ENCODE measurements at places on chromosomes 3 and 15.

GRCh38 chr15:92936138-92936537 is 36.0 kb downstream of the CHD2 start:
- no peak for DNase-seq

- no peak for DNase-seq
Measured at GRCh38 chr15:39290711-39291435, 290.0 kb upstream of the THBS1 start.

DNA sequence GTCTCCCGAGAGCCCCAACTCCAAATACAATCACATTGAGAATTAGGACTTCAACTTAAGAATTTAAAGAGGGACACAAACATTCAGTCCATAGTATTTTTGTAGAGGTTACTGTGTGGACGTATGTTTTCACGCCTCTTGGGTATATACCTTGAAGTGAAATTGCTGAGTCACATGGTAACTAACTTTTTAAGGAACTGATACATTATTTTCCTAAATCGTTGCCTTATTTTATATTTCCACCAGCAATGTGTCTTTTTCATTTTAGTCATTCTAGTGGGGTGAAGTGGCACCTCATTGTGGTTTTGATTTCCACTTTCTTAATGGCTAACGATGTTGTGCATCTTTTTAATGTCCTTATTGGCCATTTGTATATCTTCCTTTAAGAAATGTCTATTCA is 11.8 kb downstream of the PARP15 start:
- DNase-seq, result no peak

- no peak for DNase-seq
Measured at GRCh38 chr3:72916250-72916649, 28.4 kb downstream of the GXYLT2 start.

- no peak for DNase-seq
Measured at GRCh38 chr15:89356634-89357298, 22.1 kb upstream of the POLG start.

DNA sequence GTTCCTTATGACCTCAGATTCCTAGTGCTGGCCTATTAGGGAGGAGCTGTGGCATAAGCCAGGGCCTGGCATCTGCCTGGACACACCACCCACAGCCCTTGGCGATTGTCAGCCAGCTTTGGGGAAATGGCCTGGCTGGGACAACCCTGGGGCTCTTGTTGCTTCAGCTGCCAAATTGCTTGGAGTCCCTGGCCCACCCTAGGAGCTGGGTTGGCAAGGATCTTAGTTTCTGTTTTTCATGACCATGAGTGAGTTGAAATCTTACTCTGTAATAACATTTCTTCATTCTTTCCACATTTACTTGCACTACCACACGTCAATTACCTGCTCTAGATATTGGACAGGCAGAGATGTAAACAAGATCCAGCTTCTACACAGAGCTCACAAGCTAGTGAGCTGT is 1.9 kb upstream of the MYZAP start:
- no peak for DNase-seq

DNA sequence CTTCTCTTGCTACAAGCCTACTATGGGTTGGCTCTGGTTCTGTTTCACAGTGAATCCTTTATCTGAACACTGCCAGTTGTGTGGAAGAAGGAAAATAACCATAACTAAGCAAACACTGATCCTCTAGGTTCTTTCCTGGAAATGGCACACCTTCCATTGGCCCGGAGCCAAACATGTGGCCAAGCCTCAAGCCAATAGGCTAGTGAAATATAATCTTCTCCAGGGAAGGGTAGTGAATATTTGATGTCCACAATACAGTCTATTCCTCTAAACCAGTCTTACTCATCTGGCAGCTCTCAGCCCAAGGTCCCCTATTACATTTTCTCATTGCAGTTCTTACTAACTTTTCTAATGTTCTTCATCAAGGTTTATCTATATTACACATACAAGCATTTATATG is 921.3 kb downstream of the TUSC7 start:
- no peak for DNase-seq

- no peak for DNase-seq
Measured at GRCh38 chr15:85354461-85354860, 25.9 kb upstream of the AKAP13 start.

DNA sequence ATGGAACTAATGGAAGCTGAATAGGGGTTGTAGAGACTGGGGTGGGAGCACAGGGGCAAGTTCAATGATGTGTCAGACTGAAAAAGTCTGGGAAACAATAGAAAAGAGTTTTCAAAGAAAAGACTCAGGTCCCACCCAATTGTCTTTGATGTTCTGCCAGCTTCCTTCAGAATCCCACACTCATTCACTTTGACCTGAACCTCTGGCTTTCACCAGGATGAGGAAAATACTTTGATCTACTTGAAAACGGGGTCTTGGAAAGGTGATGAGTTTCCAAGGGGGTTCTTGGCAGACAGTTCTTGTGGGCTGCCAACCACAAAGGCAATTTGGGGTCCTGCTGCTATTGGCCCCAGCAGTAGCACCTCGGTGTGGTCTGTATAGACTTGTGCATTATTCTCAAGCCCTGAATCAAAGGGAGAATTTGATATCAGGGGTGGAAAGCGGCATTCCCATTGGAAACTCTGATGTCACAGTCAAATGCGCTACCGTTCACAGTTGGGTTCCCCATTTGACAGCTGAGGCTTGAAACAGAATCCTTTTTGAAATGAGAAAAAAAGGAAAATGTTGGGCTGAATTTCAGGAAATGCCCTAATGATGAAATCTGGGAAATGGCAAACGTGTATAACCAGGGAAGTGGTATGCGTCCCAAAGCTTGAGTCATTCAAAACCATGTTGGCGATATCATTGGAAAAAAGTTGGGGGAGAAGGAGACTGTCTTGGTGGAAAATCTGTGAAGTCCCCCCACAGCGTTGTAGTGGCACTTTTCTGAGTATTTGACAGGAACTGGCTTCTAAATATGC is 229.2 kb upstream of the LRTM1 start:
- no peak for DNase-seq

DNA sequence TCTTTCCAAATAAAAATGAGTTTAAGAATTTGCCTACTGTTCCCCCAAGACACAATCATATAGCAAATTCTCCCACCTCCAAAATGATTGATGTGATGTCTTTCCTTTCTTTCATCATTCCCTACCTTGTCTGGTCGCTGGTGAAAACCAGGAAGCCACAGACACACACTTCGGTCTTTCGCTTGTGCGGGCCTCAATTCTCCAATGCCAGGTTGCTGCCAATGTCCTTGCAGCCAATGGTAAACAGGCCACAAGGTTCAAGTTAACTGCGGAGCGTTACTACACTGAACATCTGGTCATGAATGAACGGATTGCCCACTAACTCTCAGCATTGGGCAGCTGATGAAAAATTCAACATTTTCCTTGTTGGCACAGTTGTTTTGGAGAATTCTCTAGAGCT is 192.2 kb downstream of the FOXP1 start:
- no peak for DNase-seq

- no peak for DNase-seq
Measured at GRCh38 chr15:46696281-46696680, 1021.0 kb upstream of the SEMA6D start.

- DNase-seq, result no peak
Measured at GRCh38 chr15:82995076-82995475, 9.1 kb downstream of the RAMAC start.

DNA sequence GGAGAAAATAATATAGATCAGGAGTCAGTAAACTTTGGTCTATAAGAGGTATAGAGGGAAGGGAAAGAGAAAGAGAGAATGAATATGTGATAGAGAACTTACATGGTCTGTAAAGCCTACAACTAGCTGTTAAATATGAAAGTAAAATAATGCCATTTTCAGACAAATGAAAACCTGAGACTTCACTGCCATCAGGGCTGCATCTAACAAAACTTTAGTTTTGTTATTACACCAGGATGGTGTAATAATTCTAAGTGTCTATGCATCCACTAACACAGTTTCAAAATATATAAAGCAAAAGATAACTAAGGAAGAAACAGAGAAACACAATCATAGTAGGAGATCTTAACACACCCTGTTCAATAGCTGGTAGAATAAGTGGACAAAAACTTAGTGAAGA is 217.7 kb downstream of the KLF13 start:
- DNase-seq, result no peak

GRCh38 chr15:94297558-94297957 is 66.2 kb downstream of the MCTP2 start:
- no peak for DNase-seq

- no peak for DNase-seq
Measured at GRCh38 chr15:39242345-39242744, 338.5 kb upstream of the THBS1 start.

DNA sequence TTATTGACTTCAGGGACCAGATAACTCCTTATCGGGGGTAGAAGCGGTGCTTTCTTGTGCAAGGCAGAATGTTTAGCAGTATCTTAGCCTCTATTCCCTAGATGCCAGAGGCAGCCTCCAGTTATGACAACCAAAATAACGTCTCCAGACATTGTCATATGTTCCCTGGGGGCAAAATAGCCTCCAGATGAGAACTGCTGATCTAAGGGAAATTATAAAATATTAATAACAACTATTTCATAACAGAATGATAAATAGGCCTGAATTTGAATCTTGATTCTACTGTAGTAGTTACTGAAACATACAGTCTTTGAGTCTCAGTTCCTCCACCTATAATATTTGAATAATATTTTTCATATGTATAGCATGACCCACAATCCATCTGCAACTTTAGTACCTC is 1431.3 kb downstream of the ZPLD1 start:
- DNase-seq, result no peak

- no peak for DNase-seq
Measured at GRCh38 chr3:105715372-105715771, 153.4 kb downstream of the CBLB start.

GRCh38 chr15:93202405-93202804 is 113.4 kb upstream of the RGMA start:
- no peak for DNase-seq

DNA sequence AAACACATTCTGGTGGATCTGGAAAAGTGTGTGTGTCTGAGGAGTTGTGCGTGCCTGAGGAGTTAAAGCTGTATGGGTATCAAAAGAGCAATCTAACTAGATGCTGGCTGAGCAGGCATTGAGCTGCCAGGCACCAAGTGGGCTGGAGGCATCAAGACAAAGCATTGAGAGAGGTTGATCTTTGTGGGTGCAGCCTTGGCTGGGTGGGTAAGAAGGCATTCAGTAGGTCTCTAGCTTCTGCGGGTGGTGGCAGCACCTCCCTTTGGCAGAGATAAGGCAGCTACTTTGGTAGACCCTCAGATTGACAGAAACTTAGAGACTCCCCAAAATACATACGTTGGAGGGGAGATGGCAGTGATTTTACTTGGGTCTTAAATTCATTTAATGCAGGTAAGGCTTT is 15.8 kb upstream of the TMEM212 start:
- no peak for DNase-seq

DNA sequence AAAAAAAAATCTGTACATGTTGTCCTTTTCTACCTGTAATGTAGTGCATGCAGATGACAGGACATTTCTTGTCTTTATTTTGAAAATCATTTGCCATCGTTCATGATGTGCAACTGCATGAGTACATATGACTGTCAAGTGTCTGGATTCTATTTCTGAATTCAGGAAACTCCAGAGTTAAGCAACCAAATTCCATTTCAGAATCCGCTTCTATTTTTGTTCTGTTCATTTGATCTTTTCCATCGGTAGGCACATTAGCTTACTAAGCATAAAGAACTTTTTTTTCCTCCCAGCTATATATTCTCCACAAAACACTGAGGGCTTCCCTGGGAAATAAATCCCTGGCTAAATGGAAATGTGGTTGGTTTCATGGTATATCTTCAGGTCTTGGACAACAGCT is 365.6 kb downstream of the PTPRG start:
- no peak for DNase-seq

GRCh38 chr3:17057321-17057720 is 172.6 kb downstream of the PLCL2 start:
- no peak for DNase-seq

GRCh38 chr15:71252044-71252739 is 136.9 kb downstream of the THSD4 start:
- DNase-seq, result no peak

- no peak for DNase-seq
Measured at GRCh38 chr15:98744506-98744905, 96.2 kb downstream of the IGF1R start.

- no peak for DNase-seq
Measured at GRCh38 chr3:89912031-89912430, 804.6 kb downstream of the EPHA3 start.

GRCh38 chr3:129318921-129319320 is 40.3 kb downstream of the HMCES start:
- DNase-seq, result no peak

GRCh38 chr3:151726016-151726415 is 7.7 kb upstream of the AADACL2 start:
- no peak for DNase-seq

- no peak for DNase-seq
Measured at GRCh38 chr3:48960841-48961413, 29.1 kb upstream of the P4HTM start.

- no peak for DNase-seq
Measured at GRCh38 chr3:118167571-118167970, 867.1 kb downstream of the IGSF11 start.

GRCh38 chr3:155481591-155481990 is 188.1 kb upstream of the STRIT1 start:
- no peak for DNase-seq

GRCh38 chr3:69791919-69792399 is 52.7 kb downstream of the MITF start:
- DNase-seq, result no peak

DNA sequence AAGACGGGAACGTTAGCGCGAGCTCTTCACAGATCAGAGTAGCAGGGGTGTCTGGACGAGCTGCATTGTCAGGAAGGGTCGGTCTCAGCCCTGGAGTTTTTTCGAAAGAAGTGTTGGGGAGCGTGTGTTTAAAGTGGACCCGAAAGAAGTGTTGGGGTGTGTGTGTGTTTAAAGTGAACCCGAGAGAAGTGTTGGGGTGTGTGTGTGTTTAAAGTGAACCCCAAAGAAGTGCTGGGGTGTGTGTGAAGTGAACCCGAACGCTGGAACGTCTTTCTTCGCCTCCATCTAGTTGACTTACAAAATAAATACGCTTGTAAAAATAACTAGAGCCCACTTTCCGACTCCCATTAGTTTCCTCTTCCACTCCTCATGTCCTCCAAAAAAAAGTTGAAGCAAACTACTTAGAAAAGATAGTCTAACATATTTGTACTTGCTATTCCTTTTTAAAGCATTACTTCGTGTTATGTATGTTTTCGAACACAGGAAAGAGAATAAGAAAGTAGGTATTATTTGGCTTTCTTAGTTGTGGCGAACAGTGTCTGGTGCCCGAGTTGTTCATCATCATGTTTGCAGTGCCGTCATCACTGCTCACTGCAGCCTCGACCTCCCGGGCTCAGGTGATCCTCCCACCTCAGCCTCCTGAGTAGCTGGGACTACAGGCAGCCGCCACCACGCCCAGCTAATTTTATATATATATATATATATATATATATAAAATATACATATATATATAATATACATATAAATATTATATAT is 1.0 kb downstream of the LRCH3 start:
- DNase-seq, result peak; percentile 21
